ENCODE measurements at places on chromosomes 16 and 17.

- no peak for DNase-seq
These were observed 226.2 kb downstream of the CCDC182 start for GRCh38 chr17:57518587-57519581.

DNA sequence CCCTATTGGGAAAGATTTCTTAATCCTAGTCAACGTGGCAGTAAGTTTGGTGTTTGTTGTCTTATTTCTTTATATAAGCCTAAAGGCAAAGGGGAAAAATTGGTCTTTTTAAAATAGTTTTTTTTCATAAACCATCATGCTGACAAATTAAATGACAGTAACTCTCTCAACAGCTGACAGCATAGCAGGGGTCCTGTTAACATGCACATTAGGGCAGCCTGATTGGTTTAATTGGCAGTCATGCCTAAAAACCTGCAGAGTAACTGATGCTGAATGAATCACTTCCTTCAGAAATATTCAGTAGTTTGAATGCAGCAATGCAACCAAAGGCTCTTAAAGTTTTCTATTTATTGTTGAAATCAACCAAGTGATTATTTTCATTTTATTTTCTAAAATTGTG, 85.4 kb downstream of the ITFG1 start:
- DNase-seq, result no peak

DNA sequence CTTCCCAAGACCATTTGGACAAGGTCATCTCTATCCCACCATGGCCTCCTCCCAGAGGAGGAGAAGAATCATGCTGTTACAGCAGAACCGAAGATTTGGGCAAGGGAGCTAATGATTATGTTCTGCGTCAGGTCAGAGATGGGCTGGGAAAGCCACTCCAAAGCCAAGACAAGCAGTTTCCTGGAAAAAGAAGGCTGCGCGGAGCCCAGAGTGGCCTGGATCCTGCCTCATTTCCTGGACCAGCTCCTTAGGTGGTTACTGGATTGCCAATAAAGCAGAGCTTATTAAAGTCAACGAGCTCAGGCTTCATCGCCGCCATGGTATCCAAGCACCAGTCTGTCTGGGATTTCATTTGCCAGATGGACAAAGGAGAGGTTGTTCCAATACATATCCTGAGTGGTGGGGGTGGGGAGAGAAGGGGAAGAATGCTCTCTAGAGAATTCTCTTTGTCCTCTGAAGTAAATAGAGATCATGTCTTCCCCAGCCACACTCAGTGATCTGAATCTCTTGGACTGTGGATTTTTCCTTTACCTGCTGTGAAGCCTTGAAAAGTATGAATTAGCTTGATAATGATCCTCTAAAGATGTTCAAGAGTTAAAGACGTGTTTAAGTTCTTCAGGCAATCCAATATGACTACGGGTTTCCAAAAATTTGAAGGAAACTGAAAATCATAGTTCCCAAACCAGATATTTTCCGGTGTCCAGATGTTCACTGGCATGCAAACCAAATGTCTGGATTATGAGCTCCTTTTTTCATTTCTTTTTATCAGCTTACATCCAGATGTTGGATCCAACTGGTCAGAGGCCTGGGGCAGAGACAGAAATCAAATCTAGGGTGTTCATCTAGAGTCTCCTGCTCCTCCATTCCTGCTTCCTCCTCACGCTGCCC, 17.7 kb downstream of the PRAC1 start:
- DNase-seq, result no peak

- DNase-seq, result no peak
These were observed 376.1 kb downstream of the SEC14L1 start for GRCh38 chr17:77516902-77517301.

All from testis (tissue), 5 donors.